ENCODE measurements at places on chromosomes 2 and 18. TPM values are rescaled to one million over a fixed set of nuclear protein-coding genes. Genes with fewer than 3 reads are reported as not detected.
A peak's percentile ranks its signal among the peaks of the same experiment; 100 is the strongest.

DNA sequence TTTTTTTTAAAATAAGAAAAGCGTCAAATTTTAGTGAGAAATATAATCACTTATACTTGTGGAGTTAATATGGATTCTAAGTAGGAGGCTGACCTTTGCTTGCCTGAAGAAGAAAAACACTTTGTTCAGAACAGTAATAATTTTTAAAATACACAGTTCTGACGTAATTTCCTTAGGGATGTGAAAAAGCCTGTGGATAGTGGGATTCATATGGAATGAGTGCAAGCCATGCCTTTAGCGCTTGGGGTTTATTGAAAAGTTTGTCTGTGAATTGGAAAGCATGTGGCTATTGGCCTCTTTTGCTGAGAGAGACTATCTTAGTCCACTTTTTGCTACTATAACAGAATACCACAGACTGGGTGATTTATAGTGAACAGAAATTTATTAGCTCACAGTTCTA lies 151.3 kb downstream of the CCDC85A start:
- H3K27me3 ChIP-seq = no peaks in the 10 kb centered on the region
- H3K36me3 ChIP-seq = no peaks in the 10 kb centered on the region
- DNase-seq = no peak
- no peaks in the 10 kb centered on the region for H3K4me1 ChIP-seq
- no peak overlapping the region for H3K4me3 ChIP-seq

DNA sequence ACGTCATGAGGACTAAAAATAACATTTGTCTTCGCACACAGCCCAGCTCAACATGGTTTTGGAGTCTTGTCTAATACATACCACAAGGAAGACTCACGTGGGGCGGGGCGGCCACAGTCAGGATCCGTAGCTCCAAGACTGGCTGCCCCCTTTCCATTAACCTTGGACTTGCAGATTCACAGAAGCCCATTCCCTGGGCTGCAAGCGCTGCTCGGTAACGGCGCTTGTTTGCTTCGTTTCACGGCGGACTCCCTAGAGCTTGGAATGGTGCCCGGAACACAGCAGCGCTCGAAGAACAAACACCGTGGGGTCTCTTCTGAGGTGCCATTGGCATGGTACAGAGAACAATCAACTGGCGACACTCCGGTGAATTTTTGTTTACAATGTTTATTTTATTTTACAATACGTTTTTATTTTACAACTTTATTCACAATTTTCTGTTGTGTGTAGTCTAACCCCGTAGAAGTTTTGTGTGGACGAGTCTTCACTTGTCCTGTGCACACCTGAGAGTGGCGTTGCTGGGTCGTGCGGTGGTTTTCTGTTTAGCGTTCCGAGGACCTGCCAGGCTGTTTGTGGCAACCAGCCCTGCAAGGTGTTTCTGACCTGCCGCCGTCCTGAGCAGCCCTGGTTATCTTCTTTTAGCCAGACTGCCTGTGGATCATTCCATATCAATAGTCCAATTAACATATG lies 126.5 kb downstream of the GALR1 start:
- no peak overlapping the region for H3K4me3 ChIP-seq
- no peaks in the 10 kb centered on the region for H3K4me1 ChIP-seq
- no peaks in the 10 kb centered on the region for H3K27me3 ChIP-seq
- H3K27ac ChIP-seq = no peak overlapping the region

- peak; percentile 83 for DNase-seq
- H3K4me1 ChIP-seq = peaks cover 62% of the 10 kb centered on the region
- H3K4me3 ChIP-seq = peak overlapping the region; percentile 8
- H3K36me3 ChIP-seq = no peaks in the 10 kb centered on the region
Measured at GRCh38 chr2:233331536-233331935, 22.8 kb upstream of the DGKD start.

DNA sequence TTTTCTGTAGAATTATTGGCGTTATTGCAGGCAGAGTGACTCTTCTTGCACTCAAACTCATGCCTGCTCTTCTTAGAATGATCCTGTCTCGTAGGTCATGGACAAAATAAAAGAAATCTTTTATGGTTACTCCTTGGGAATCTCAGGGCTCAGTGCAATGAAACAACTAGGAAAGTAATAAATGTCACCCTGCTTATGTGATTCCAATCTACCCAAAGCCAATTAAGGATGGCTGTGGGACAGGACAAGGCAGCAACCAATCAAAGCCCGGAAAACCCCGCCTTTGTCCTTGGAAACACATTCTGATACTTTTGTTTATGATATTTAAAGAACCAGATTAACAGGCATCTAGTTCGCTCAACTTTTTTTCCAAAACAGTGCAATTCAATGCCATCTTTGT lies 53.0 kb downstream of the GRB14 start:
- no peaks in the 10 kb centered on the region for H3K36me3 ChIP-seq
- H3K4me1 ChIP-seq = no peaks in the 10 kb centered on the region
- no peak for DNase-seq
- no peaks in the 10 kb centered on the region for H3K27me3 ChIP-seq
- no peak overlapping the region for H3K4me3 ChIP-seq
- H3K27ac ChIP-seq = no peak overlapping the region

GRCh38 chr2:118835746-118836410 lies 11.6 kb downstream of the EN1 start:
- H3K36me3 ChIP-seq = no peaks in the 10 kb centered on the region
- no peak overlapping the region for H3K4me3 ChIP-seq
- no peak for DNase-seq
- H3K4me1 ChIP-seq = peaks cover 14% of the 10 kb centered on the region
- no peak overlapping the region for H3K27ac ChIP-seq

DNA sequence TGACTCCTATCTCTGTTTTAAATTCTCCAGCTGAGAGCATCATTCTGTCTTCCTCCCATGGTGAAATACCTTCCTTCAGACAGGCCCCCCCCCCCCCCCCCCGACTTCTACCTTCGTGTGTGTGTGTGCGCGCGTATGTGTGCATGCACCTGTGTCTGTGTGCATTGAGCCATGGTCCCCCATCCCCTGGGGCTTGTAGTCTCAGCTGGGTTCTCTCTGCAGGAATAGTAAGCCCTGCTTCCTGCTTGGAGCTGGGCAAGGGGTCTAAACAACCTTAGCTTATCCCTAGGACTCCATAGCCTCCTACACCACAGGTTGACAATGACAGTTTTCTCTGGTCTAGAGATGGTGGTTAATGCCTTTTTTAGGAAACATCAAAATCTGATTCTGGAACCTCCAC lies 427.5 kb upstream of the KLHL29 start:
- H3K4me3 ChIP-seq = no peak overlapping the region
- no peak for DNase-seq
- H3K36me3 ChIP-seq = no peaks in the 10 kb centered on the region

- no peaks in the 10 kb centered on the region for H3K36me3 ChIP-seq
- H3K4me1 ChIP-seq = no peaks in the 10 kb centered on the region
- no peak overlapping the region for H3K4me3 ChIP-seq
- no peak for DNase-seq
- no peak overlapping the region for H3K27ac ChIP-seq
- H3K27me3 ChIP-seq = no peaks in the 10 kb centered on the region
Measured at GRCh38 chr2:205475416-205475768, 206.9 kb upstream of the NRP2 start.

DNA sequence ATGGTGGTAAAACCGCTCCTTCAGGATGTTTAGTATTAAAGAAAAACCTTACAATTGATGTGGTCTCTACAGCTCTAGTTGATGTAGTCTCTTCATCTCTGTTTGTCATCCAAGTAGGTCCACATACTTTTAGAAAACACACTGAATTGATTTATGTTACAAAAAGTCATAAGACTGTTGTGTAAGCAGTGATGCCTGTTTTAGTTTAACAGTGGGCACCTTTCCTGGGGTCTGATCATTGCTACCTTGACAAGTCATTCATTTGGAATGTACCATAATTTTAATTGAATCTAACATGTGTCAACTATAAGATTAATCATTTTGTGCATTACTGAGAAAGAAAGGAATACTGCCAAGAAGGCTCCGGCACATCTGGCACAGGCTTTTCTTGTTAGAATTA lies 34.3 kb downstream of the GIGYF2 start:
- H3K27me3 ChIP-seq = no peaks in the 10 kb centered on the region
- no peak for DNase-seq
- no peaks in the 10 kb centered on the region for H3K4me1 ChIP-seq
- no peak overlapping the region for H3K27ac ChIP-seq
- H3K4me3 ChIP-seq = no peak overlapping the region

DNA sequence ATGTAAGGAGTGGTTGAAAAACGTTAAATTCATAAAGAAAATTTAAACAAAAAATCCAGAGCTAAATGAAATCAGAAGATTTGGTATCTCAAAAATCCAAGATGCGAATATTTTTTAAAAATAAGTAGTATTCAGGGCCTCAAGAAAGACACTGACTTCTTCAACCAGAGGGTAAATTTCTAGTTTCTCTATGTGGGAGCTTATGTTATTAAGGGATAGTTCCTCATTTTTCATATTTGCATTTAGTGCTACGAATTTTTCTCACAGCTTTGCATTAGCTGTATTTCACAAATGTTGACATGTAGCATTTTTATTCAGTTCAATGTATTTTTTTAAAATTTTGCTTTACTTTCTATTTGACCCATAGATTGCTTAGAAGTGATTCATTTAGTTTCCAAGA lies 454.7 kb downstream of the CBLN2 start:
- H3K4me1 ChIP-seq = no peaks in the 10 kb centered on the region
- H3K36me3 ChIP-seq = no peaks in the 10 kb centered on the region
- DNase-seq = no peak
- H3K27me3 ChIP-seq = no peaks in the 10 kb centered on the region

- H3K27me3 ChIP-seq = no peaks in the 10 kb centered on the region
- H3K4me1 ChIP-seq = peaks cover 39% of the 10 kb centered on the region
- no peaks in the 10 kb centered on the region for H3K36me3 ChIP-seq
- DNase-seq = peak; percentile 57
- H3K4me3 ChIP-seq = peak overlapping the region; percentile 2
Measured at GRCh38 chr2:28423856-28424605, 31.4 kb downstream of the FOSL2 start.

- H3K4me1 ChIP-seq = no peaks in the 10 kb centered on the region
- no peak overlapping the region for H3K4me3 ChIP-seq
- H3K27me3 ChIP-seq = no peaks in the 10 kb centered on the region
- H3K27ac ChIP-seq = no peak overlapping the region
- no peak for DNase-seq
Measured at GRCh38 chr2:162422894-162423293, 79.0 kb downstream of the GCA start.

DNA sequence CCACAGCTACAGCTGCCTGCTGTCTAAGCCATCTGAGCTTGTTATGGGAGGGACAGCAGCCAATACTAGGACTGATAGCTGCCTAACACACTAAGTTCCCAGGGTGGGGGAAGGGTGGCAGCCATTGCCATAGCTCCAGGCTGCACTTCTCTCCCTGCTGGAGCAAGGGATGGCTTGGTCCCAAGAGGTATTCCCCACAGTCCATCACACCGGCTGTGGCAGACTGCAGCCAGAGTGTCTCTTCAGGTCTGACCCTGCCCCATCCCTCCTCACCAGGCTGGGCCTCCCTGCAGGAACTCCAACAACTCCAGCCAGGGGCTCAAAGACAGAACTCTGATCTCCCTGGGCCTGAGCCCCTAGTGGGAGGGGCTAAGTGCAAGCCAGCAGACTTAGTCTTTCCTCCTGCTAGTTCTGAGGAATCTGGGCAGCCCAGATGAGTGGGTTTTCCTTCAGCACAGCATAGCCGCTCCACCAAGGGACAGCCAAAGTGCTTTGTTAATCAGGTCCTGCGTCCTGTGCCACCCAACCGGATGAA lies 632.1 kb downstream of the SOCS6 start:
- no peak overlapping the region for H3K27ac ChIP-seq
- no peaks in the 10 kb centered on the region for H3K36me3 ChIP-seq
- H3K27me3 ChIP-seq = no peaks in the 10 kb centered on the region
- DNase-seq = no peak
- no peak overlapping the region for H3K4me3 ChIP-seq

DNA sequence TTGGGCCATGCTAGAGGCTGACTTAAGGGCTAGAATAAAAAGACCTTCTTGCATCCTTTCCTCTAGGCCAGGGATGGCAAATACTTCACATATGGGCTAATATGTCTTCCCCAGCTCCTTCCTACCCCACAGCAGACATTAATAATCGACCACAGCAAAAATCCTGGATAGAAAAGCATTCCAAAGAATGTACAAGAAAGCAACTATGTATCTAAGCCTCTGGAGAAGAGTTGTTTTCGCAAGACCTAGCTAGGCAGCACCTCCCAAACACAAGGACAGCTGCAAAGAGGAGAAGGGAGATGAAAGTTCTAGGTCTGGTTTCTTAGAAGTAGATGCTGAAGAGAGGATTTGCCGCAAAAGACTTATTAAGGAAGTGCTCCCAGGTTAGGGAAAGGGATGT lies 372.6 kb downstream of the SLC4A3 start:
- no peaks in the 10 kb centered on the region for H3K4me1 ChIP-seq
- no peak for DNase-seq
- no peak overlapping the region for H3K4me3 ChIP-seq
- H3K36me3 ChIP-seq = no peaks in the 10 kb centered on the region

DNA sequence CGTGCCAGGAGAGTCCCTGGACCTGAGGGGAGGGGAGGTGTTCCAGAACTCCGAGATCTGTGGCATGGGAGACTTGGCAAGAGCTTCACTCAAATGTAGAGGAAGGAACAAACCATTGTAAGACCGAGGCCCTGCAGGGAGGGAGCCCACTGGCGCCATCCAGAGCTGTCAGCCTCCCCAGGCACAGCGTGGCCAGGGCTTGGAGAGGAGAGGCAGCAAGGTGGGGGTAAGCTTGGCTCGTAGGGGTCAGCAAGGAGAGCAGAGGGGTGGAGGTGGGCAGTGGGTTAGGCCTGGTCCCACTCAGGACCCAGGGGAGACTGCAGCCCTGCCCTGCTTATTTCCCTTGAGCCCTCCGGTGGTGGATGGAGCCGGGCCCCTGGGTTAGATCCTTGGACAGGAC lies 3.6 kb downstream of the TMEM177 start:
- no peaks in the 10 kb centered on the region for H3K27me3 ChIP-seq
- H3K4me1 ChIP-seq = peaks cover 26% of the 10 kb centered on the region
- peaks cover 7% of the 10 kb centered on the region for H3K36me3 ChIP-seq
- no peak overlapping the region for H3K4me3 ChIP-seq
- DNase-seq = no peak

DNA sequence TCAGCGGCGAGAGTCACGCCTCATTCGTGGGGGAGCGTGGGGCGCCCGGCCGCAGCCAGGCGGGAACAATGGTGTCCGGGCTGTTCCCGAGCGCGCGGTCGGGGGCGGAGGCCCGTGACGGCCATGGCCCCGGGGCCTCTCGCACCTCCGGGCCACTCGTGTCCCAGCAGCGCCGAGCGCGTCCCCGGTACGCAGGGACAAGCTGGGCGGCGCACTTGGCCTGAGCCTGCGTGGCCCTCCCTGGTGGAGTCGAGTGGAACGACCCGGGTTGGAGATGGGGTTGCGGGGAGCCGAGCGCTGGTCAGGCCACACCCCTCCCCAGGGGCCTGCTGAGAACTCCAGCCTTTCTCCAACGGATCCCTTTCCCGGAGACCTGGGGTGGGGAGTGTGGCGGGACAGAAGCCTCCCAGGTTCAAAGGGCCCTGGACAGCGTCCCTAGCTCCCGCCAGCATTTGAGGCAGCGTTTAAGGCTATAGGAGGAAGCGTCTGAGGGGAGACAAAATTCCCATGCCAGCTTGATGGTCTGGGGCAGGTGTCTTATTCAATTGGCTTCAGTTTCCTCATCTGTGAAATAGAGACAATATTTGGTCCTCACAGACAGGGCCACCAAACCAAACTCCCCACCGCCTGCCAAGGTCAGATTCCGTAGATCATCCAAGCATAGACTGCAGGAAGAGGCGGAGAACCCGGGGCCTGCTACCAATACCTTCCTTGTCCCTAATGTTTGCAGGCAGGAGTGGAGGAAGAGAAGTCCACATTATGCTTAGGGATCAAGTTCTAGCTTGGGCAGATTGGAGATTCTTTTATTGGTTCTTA lies 553 bp downstream of the CNDP2 start:
- H3K36me3 ChIP-seq = peaks cover 9% of the 10 kb centered on the region
- peaks cover 50% of the 10 kb centered on the region for H3K4me1 ChIP-seq
- H3K27ac ChIP-seq = peak overlapping the region; percentile 92
- H3K4me3 ChIP-seq = peak overlapping the region; percentile 76

CPLX4 gene
- total RNA-seq = not detected

ALPG gene
- not detected for total RNA-seq

KLHL14 gene
- total RNA-seq = 0.41 TPM

IL36A gene
- not detected for total RNA-seq

CASP10 gene
- total RNA-seq = 23.3 TPM

LDLRAD4 gene
- 71.4 TPM for total RNA-seq
